ENCODE measurements at places on chromosomes 3 and 15.
A peak's percentile ranks its signal among the peaks of the same experiment; 100 is the strongest.

GRCh38 chr3:177447938-177448337, 250.7 kb upstream of the TBL1XR1 start:
- DNase-seq, result no peak

DNA sequence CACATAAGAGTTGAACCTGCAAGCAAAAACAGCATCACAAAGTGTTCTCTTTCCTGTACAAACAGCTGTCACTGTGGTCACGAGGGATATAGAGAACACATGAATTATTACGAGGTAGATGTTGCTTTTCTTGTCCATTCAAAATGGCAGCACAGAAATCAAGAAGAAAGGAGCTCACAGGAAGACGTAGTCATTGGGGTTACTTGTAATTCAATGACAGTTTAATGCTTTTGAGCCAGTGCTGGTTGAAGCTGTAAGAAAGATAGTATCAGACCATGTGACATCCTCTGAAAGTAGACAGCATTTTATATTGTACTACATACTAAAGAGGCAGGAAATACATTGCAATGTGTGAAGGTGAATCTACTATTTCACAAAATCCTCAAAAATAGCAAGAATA, 140.4 kb downstream of the ABI3BP start:
- DNase-seq, result no peak

DNA sequence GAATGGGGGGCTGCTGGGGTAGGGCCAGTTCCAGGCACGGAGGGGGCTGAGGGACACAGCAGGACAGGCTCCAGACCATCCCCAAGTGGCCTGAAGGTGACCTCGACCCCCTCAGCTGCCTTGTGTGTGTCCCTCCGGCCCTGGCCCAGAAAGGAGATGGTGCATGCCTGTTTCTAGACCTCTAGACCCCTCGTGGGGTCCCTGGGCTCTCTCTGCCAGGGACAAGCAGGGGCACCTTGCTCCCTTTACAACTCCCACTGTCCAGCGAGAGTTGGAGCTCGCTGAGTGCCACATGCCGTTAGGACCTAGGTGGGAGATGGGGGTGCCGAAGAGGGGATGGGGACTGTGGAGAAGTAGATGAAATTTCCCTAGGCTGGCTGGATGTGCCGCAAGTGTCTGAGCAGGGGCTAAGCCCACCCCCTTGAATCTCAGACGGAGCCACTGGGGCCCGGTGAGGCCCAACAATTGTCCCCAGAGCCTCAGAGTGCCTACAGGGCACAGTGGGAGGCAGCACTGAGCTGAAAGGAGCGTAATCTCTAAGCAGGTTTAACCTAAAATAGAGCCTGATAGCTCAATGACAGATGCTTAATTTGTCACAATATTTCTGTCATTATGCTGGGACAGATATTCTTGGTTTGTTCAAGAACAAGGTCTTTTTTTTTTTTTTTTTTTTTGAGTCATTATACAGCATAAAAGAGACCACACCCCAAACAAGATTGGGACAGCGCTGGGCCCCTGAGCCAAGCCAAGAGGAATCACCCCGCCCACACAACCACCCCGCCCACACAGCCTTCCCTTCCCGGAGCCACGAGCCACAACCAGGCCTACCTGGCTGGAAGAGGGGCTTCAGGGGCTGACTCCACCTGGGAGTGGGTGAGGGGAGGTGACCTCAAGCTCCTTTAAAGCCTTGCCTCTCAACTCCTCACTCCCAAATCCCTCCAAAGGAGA, 23.6 kb upstream of the KLF13 start:
- DNase-seq, result no peak

DNA sequence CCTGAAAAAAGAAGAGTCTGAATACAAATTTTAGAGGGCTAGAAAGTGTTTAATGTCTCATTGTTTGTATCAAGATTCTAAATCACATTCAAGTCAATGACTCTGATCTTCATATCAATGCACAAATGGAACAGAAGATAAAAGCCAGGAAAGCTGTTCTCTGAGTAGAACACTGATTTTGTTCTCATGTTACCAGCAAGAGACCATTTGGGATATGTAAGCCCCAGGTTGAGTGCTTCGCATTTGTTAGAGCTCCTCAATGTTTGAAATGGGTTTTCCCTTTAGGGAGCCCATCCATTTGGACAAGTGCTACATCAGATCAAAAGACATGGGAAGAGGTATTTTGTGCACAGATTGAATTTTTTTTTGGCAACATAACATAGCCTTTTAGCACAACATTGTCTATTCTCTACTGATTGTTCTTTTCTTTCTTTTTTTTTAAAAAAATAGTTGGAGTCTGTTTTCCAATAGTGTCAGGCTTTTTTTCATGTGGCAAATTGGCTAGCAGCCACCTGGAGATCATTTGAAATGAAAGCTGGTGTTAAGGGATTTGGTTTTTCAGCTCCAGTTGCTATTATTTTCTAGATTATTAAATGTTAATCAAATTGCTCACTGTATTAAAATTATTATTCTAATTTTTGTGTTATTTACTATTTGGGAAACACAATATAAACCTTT, 74.5 kb upstream of the ZPLD1 start:
- DNase-seq, result no peak

GRCh38 chr15:56778761-56779160, 45.5 kb upstream of the ZNF280D start:
- DNase-seq, result no peak

DNA sequence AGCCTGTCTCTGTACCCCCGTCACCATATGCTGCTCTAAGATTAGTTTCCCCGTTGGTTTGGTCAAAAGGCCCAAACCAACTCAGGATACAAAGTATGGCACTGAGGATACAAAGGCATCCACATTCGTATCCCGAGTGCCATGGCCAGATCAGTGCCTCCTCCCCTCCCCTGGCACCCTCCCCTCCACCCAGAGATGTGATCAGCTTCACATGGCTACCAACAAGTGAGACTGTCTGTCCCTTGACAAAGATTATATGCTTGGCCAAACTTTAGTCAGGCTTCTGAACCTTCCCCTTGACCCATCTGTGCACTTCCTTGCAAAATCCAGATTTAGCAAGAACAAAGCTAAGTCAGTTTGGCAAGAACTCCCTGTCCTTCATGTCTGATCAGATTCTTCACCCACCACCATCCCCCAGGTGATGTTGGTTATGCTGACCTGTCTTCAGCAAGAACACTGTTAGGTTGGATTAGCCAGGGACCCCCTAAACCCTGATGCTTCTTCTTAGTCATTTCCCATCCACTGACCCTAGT, 61.7 kb downstream of the KLF15 start:
- DNase-seq, result no peak

GRCh38 chr3:128173849-128174248, 20.6 kb downstream of the EEFSEC start:
- DNase-seq, result no peak

DNA sequence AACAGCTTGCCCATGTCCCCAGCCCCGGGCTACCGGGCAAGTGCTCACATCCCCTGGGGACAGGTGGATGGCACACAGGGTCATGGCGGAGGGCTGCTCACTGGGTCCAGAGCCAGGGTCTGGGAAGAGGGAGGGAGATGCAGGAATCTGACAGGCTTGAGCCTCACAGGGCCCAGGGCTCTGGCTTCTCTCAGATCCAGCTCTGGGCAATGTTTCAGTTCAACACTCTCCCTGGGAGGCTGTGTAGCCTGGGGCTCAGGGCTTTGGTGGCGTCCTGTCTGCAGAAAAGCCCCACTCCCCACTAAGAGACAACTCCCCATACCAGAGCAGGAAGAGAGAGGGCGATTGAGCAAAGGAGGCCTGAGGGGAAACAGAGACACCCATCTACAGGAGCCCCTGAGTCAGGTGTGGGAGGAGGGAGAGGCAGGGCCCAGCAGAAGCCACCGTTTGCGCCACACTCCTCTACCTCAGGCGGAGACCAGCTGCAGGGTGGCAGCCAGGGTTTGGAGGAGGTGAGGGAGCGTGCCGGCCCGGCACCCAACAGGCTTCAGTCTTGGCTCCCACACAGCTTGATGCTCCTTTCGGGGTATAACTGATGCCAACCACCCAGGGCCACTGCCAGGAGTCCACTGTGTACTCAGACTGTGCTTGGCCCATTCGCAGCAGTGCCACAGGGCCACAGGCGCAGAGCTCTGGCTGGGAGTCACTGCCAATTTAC, 16.8 kb upstream of the SRP14 start:
- no peak for DNase-seq

DNA sequence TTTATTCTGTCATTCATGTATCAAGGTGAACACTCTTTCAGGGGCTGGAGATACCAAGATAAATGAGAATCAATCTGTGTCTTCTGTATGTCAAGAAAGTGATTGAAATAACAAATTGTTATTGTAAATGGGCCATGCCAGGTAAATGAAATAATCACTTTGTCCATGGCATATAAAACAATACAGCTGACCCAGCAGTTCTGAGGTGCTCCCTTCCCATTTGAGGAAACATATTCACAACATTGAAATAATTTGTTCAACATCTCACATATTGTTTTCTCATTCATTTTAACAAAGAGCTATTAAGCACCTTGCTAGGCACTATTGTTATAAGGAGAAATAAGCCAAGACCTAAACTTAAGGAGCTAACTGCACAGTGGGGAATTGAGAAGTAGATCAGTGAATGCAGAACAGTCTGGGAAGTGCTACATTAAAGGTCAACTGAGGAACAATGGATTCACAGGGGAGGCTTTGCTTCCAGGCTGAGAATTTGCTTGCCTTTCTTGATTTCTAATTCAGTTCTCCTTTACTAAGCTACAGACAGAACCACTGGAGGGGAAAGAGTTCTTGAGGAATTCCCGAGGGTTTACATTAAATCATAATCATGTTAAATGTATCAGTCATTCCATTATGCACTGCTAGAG, 806.3 kb upstream of the ARPP21 start:
- DNase-seq, result no peak

- DNase-seq, result no peak
These were observed 286.6 kb downstream of the WDR72 start for GRCh38 chr15:53472883-53473282.

GRCh38 chr3:154285221-154285620, 39.1 kb downstream of the DHX36 start:
- DNase-seq, result no peak

DNA sequence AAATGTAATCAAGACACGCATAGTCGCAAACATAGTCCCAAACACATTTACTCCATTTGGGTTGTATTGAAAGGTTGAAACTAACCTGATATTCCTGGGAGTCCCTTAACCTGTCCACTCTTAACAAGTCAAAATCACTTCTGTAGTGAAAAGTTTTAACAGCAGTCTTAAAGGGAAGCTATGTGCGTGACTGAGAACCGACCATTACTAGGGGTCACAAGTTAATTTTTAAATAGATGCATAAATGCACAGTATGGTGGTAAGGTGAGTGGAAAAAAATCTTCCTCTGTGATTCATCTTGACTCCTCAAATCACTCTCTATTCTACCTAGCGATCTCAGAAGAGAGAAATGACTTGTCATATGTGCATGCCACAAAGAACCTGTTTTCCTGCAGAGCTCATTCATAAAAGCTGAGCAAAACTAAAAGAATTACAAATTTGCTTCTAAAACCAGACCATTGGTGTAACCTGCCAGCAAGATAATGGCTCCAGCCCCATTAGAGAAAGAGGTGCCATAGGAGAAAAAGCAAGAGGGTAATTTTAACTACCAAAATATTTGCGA, 4.8 kb downstream of the GPR15 start:
- DNase-seq, result no peak

DNA sequence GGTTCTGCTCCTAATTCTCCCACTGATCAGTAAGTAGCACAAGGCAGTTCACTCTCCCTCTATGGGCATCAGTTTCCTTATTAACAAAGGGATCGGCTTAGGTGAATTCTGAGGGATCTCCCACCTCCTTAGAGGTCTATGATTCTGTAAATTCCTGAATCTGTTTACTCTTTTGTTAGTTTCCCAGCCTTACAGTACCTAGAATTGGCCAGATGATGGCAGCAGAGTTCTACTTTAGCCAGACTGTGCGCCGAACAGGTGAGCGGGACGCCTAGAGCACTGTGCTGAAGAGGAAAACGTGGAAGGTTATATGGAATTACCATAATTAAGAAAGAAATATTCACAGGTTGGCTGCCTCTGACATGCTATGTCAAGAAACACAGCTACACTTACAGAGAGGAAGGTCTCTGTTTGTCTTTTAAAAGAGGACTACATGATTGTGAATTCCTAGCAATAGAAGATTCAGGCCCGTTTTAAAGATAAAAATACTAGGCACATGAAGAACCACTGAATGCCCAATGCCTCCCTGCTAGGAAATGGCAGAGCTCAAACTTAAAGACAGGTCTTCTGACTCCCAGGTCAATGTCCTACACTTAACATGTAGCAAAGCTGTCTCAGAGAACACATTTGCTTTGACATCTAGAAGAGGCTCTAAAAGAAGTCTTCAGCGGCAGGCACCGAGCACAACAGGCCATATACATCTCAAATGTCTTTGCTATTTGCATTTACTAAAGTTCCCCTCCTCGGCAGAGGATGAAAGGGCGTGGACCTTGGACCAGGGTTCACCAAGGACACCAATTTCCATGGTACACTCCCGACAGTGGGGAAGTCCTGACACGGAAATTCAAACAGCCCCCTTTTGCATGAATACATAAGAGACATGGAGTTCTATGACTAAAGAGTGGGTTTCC, 259.9 kb downstream of the FGF12 start:
- peak; percentile 61 for DNase-seq

- no peak for DNase-seq
These were observed 962.2 kb downstream of the TUSC7 start for GRCh38 chr3:117671722-117672318.

GRCh38 chr3:42876940-42877720, 1.5 kb upstream of the CYP8B1 start:
- no peak for DNase-seq

DNA sequence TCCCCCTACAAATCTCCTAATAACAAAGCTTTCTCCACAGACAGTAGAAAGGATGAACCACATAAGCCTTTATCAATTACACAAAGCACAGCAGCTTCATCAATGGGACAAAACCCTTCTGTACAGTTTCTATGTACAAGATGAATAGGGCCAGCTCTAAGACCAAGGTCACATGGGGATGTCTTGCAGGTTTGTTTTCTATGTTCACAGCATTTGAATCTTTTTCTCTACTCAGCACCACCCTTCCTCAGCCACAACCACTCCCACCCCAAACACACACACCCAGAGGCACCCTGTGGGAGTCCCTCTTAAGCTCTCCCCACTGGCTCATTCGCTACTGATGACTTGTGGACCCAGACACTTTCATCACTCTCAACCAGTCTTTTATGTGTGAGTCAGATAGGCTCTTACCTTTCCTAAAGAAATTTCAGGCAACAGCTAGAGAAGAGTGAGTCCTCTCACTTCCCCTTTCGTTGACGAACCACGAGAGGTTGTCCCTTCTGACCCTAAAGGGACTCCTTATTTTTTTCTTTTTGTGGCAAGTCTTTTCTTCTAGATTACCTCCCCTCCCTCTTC, 57.9 kb downstream of the ARHGAP31 start:
- no peak for DNase-seq

GRCh38 chr3:67067251-67067650, 69.1 kb downstream of the KBTBD8 start:
- DNase-seq, result no peak

DNA sequence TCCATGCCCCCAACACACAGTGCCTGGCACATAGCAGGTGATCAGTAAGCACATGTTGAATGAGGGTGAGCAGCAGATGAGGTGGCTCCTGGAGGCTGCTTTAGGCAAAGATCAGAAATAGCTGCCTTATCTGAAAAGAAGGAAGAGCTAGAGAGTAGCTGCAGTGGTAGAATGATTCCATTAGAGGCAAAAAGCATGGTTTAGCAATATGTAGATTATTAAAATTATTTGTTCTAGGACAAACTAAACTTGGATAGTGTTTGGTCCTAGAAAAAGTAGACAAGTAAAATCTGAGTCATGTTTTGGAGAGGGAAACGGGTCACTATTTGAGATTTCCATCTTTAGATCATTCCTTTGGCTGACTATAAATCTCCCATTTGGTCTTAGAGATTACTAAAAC, 32.1 kb downstream of the KIF7 start:
- no peak for DNase-seq

- no peak for DNase-seq
These were observed 9.0 kb upstream of the ANXA2 start for GRCh38 chr15:60406513-60407414.
